ENCODE measurements at places on chromosomes 11 and 22.

DNA sequence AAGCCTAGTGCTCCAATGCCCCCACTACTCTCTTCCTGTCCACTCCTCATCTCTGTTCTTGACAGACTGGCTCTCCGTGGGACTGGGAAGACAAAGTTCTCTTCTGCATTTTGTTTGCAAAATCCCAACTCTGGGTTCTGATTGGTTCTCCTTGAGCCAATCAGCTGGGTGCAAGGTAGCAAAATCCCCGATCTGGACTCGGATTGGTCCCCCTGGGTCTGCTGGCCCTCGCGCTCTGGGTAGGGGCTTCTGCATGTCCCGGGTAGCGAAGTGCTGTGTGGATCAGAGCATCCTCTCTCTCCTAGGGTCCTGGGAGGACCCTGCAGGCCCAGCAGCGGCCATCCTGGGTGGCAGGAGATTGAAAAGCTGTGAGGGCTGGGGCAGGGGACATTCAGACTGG lies 22.3 kb upstream of the A4GALT start:
- DNase-seq, result no peak

DNA sequence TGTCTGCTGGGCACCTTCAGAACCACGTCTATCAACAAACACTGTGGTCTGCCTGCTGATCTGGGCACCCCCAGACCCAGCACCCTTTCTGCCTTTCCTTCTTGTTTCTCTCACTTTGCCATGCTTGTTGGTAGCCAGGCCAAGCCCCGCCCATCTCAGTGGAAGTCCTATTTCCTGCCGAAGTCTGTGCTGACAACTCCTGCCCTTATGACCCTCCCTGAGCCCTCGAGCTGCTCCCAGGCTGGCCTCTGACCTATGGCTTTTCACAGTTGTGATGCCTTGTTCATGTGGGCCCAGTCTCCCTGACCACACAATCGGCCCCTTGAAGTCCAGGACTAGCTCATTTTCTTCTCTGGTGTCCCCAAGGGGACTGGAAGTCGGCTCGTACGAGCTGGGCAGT lies 132.1 kb downstream of the DSCAML1 start:
- DNase-seq, result no peak

GRCh38 chr11:72969894-72970335 lies 155.7 kb downstream of the ATG16L2 start:
- no peak for DNase-seq

GRCh38 chr11:70445091-70445490 lies 46.8 kb downstream of the CTTN start:
- no peak for DNase-seq

- DNase-seq, result no peak
These were observed 1.0 kb downstream of the UQCR10 start for GRCh38 chr22:29768052-29768693.
